ENCODE measurements at places on chromosomes 2 and 18. TPM values are rescaled to one million over a fixed set of nuclear protein-coding genes. Genes with fewer than 3 reads are reported as not detected.

- H3K27ac ChIP-seq, result no peak overlapping the region
- no peak for DNase-seq
- H3K36me3 ChIP-seq, result no peaks in the 10 kb centered on the region
- no peaks in the 10 kb centered on the region for H3K4me1 ChIP-seq
Observed at GRCh38 chr2:228503731-228504130, 322.2 kb upstream of the SPHKAP start.

GRCh38 chr2:187865025-187865424 is 310.8 kb upstream of the TFPI start:
- H3K4me3 ChIP-seq, result no peak overlapping the region
- no peak for DNase-seq
- no peaks in the 10 kb centered on the region for H3K4me1 ChIP-seq
- H3K27ac ChIP-seq, result no peak overlapping the region

DNA sequence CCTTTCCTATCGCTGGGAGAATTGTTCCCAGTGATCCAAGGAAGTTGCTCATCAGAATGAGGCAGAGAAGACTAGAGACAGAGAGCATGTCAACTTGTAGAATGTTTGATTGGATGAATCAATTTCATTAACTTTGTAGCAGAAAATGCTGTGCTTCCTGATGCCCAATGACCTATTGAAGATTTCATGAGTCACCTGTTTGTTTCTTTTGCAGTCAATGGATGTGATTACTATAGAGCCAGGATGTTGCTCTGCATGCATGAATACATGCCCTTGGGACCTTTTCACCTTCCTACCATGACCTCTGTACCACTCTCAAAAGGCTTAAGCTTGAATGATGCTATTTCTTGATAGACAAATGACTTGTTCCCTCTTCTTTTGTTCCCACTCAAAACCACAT is 23.3 kb downstream of the SCG2 start:
- H3K27ac ChIP-seq, result no peak overlapping the region
- no peak overlapping the region for H3K4me3 ChIP-seq
- H3K27me3 ChIP-seq, result no peaks in the 10 kb centered on the region

DNA sequence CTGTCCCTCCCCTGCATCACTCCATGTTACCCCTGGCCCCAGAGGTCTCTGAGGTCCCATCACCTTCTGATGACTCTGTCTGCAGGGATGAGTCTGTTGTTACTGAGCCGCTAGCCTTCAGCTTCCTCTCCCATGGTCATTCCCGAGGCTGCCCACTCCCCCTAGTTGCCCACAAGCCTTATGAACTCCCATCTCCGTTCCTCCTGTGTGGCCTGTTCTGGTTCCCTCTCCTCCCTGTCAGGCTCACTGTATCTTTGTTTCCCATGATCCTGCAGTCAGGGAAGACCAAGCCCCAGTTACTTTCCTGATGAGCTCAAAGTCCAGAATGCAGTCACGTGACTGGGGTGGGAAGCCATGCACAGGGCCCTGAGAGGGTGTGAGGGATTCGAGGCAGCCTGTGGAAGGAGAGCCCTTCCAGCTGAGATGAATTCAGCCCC is 39.5 kb downstream of the INPP4A start:
- H3K36me3 ChIP-seq, result no peaks in the 10 kb centered on the region
- H3K27ac ChIP-seq, result no peak overlapping the region
- DNase-seq, result peak; percentile 52
- H3K4me3 ChIP-seq, result no peak overlapping the region
- peaks cover 44% of the 10 kb centered on the region for H3K4me1 ChIP-seq
- no peaks in the 10 kb centered on the region for H3K27me3 ChIP-seq

DNA sequence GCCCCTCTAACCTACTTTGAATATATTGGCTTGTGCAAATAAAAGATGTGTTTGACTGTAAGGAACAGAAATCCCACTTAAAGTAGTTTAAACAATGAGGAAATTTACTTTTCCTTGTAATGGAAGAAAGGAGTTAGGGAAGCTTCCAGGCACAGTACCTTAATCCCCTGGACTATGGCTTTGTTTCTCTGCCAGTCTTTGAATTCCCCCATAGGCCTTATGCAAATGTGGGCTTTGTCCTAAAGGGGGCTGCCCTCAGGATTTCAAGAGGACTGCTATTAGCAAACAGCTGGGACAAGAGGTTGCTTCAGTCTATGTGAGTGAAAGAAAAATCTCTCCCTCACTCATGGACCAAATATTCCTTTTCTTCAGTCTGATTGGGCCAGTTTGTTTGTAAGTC is 255.1 kb upstream of the THSD7B start:
- no peaks in the 10 kb centered on the region for H3K4me1 ChIP-seq
- H3K27ac ChIP-seq, result no peak overlapping the region
- H3K4me3 ChIP-seq, result no peak overlapping the region

GRCh38 chr18:9952633-9953416 is 39.0 kb downstream of the VAPA start:
- H3K4me1 ChIP-seq, result no peaks in the 10 kb centered on the region
- no peak overlapping the region for H3K27ac ChIP-seq
- no peaks in the 10 kb centered on the region for H3K27me3 ChIP-seq
- DNase-seq, result no peak
- no peak overlapping the region for H3K4me3 ChIP-seq
- peaks cover 18% of the 10 kb centered on the region for H3K36me3 ChIP-seq

- no peaks in the 10 kb centered on the region for H3K36me3 ChIP-seq
- peak; percentile 46 for DNase-seq
- H3K27ac ChIP-seq, result no peak overlapping the region
Observed at GRCh38 chr2:241852981-241853631, 5.6 kb downstream of the PDCD1 start.

DNA sequence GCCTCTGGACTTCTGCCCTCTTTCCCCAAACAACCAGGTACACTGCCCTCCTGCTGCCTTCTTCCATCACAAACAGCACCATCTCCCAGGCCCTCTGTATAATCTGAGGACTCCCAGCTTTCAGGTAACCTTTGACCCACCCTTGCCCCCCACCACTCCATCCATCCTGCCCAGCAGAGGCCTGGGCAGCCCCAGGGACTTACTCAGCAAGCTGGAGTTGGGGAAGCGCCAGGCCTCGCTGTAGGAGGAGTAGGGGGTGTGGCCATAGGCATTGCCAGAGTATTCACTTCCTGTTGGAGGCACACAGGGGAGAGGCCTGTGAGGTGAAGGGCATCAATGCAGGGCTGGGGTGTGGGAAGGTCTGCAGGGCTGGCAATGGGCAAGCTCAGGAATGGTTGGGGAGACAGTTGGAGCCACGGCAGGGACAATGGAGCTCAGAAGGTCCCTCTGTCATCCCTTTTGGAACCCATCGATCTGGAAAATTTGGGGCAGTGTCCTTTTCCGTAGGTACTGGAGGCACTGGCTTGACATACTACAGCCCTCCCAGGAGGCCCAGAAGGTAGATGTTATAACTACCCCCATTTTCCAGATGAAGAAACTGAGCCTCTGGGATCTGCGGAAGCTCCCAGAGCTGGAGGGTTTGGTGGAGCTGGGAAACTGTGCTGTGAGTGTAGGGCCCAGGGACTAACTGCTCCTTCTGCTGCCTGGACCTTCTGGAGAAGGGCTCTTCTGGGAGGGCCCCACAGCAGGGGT is 46.3 kb downstream of the PSD4 start:
- DNase-seq, result peak; percentile 83
- H3K27me3 ChIP-seq, result no peaks in the 10 kb centered on the region
- H3K4me3 ChIP-seq, result no peak overlapping the region

DNA sequence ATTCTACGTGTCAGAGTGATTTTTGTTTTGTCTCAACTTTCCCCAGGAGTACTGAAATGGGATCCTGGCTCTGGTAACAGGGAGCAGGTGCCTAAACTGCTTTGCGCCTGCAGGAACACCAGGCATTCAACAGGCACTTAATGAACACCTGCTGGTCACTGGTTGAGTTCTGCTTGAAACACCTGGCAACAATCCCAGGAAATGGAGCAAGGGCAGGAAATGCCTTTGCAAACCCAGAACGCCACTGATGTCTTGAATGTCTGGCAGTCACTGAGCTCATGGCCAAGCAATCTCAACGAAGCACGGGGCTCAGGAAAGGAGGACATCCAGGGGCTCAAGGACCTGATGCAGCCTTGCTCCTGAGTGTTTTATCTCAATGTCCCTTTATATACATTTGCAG is 360.0 kb upstream of the RAB6C start:
- no peaks in the 10 kb centered on the region for H3K27me3 ChIP-seq
- H3K27ac ChIP-seq, result no peak overlapping the region
- DNase-seq, result no peak
- no peaks in the 10 kb centered on the region for H3K4me1 ChIP-seq
- H3K36me3 ChIP-seq, result no peaks in the 10 kb centered on the region
- no peak overlapping the region for H3K4me3 ChIP-seq

GRCh38 chr2:20052229-20052851 is 912 bp upstream of the LAPTM4A start:
- peak overlapping the region; percentile 77 for H3K4me3 ChIP-seq
- H3K27ac ChIP-seq, result peak overlapping the region; percentile 98
- no peaks in the 10 kb centered on the region for H3K36me3 ChIP-seq
- peaks cover 22% of the 10 kb centered on the region for H3K4me1 ChIP-seq
- DNase-seq, result no peak

- peaks cover 94% of the 10 kb centered on the region for H3K4me1 ChIP-seq
- peak overlapping the region; percentile 83 for H3K27ac ChIP-seq
- no peak overlapping the region for H3K4me3 ChIP-seq
- DNase-seq, result no peak
- no peaks in the 10 kb centered on the region for H3K36me3 ChIP-seq
Observed at GRCh38 chr2:239224199-239224570, 176.6 kb downstream of the HDAC4 start.

GRCh38 chr18:44759925-44760342 is 79.2 kb downstream of the SETBP1 start:
- H3K27ac ChIP-seq, result peak overlapping the region; percentile 41
- DNase-seq, result no peak
- H3K4me3 ChIP-seq, result no peak overlapping the region

The SIX2 gene
- total RNA-seq, result not detected

- H3K27ac ChIP-seq, result no peak overlapping the region
- no peak overlapping the region for H3K4me3 ChIP-seq
- H3K36me3 ChIP-seq, result no peaks in the 10 kb centered on the region
- DNase-seq, result no peak
- no peaks in the 10 kb centered on the region for H3K27me3 ChIP-seq
Observed at GRCh38 chr2:71943238-71944182, 204.2 kb downstream of the CYP26B1 start.

GRCh38 chr2:234587341-234588053 is 90.6 kb upstream of the ARL4C start:
- H3K36me3 ChIP-seq, result no peaks in the 10 kb centered on the region
- no peaks in the 10 kb centered on the region for H3K4me1 ChIP-seq
- DNase-seq, result no peak
- H3K4me3 ChIP-seq, result no peak overlapping the region
- no peak overlapping the region for H3K27ac ChIP-seq

DNA sequence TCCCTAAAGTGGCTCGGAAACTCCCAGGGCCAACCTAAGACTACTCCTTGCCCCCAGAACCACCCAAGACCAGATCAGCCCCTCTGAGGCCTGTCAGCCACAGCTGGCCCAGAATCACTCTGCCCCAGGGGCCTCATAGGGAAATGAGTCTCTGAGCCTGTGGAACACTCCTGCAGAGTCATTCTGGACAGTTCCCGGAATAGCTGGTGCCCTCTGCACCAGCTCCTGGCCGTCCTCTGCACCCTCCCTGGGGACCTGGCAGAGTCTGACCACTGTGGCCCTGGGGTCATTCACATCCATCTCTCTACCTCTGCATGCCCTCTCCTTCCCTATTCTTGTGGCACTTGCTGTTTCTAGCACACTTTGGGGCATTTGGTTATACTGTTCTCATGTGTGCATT is 14.6 kb upstream of the TMEM214 start:
- no peaks in the 10 kb centered on the region for H3K4me1 ChIP-seq
- no peaks in the 10 kb centered on the region for H3K27me3 ChIP-seq
- no peak for DNase-seq
- H3K36me3 ChIP-seq, result peaks cover 6% of the 10 kb centered on the region
- H3K27ac ChIP-seq, result no peak overlapping the region
- H3K4me3 ChIP-seq, result no peak overlapping the region

The PSMG2 gene
- total RNA-seq, result 85.1 TPM

DNA sequence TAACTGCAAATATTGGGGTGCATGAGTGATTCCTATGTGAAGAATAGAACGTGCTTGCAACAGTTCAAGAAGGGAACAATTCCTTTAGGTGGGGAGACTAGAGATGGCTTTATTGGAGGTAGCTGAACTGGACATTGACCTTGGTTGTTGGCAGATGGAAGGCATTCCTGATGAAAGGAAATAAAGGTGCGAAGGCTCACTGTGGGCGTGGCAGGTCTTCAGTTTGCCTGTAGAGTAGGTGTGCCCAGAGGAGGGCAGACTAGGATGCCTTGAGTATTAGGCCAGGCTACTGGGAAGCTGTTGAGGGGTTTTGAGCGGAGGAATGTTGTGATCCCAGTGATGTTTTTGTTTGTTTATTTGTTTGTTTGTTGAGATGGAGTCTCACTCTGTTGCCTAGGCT is 2.8 kb downstream of the SPR start:
- no peak overlapping the region for H3K27ac ChIP-seq
- peaks cover 29% of the 10 kb centered on the region for H3K4me1 ChIP-seq
- no peak overlapping the region for H3K4me3 ChIP-seq
- peaks cover 8% of the 10 kb centered on the region for H3K36me3 ChIP-seq

DNA sequence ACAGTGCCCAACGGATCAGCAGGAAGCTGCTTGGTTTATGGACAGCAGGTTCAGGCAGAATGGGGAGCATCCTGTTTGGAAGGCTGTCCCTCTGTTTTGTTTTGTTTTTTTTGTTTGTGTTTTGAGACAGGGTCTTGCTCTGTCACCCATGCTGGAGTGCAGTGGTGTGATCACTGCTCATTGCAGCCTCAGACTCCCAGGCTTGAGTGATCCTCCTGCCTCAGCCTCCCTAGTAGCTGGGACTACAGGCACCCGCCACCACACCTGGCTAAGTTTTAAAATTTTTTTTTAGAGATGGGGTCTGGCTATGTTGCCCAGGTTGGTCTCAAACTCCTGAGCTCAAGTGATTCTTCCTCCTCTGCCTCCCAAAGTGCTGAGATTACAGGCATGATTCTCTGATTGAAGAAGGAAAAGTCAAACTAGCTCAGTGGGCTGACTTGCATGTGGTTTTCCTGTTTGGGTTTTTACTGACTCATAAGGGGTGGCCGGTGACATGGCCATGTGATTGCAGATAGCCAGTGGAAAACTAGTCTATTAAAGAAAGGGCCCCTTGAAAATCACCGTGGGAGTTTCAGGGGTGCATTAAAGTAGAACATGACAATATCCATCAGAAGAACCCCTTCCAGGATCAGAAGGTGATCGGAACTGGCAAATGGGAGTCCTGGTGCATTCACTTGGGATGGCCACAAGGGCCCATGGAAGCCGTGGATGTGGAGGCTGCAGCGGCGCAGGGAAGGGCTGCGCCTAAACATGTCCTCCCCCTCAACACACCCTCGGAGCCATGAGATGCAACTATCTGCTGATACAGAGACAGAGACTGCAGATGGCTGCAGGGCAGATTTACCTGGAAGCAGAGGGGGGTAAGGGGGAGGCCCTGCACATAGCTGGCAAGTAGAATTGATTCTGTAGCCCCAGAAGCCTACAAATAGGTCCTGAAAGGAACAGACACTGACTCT is 26.5 kb downstream of the AQP12B start:
- H3K27ac ChIP-seq, result no peak overlapping the region
- H3K4me3 ChIP-seq, result no peak overlapping the region
- DNase-seq, result peak; percentile 36

The CXCR1 gene
- not detected for total RNA-seq

Measured in sigmoid colon (tissue), 7 donors.